ENCODE measurements at places on chromosomes 2 and 18.

DNA sequence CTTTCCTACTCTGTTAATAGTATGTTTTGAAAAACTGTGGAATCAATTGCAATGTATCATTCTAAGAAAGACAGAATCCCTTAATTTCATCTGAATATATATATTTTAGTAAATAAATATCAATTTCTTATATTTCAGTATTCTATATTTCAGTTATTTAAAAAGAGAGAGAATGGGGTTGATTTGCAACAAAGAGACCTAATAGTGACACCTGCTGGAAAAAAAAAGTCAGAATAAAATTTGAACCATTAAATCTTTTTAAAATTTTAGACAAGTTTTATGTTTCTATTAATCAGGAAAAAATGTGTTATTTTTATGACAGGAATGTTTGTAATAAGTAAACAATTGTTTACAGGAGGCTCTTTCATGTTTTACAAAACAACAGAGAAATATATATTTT lies 20.7 kb upstream of the CCNT2 start:
- DNase-seq = no peak

- no peak for DNase-seq
Observed at GRCh38 chr2:218478544-218478943, 59.6 kb downstream of the VIL1 start.

DNA sequence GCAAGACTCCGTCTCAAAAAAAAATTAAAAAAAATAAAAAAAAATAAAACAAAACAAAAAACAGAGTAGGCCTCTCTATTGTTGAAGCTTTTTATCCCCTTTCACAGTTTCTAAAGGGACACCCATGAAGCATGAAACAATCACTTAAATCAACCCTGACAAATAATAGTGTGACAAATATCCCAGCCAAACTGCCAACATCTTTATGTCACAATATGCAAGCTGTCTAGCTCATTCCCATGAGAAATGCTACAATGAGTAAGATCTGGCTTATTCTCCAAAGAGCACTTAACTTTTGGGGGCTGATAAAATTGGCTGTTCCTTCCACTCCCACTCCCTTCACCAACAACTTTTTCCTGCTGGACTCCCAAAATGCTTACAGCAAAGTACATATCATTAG lies 21.7 kb upstream of the ABCA12 start:
- DNase-seq = no peak

- DNase-seq = no peak
Observed at GRCh38 chr18:51404620-51405019, 207.1 kb upstream of the MEX3C start.

- no peak for DNase-seq
Observed at GRCh38 chr2:46393347-46393820, 86.0 kb upstream of the TMEM247 start.

DNA sequence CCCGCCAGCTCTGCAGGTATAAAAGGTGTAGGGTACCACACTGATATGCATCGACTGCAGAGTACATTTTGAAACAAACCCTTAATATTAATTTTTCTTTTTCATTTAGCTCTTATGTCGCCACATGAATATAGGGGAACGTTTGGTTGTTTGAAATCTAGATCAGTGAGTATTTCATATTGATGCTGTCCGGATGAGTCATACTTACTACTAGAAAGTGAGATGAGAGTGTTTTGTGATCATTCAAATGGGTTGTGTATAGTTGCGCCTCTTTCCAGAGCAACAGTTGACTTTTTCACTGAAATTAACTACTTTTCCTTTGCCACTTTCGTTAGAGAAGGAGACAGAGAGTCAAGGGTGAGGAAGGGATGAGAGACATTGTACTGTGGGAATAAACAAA lies 24.6 kb downstream of the NPAS2 start:
- no peak for DNase-seq

DNA sequence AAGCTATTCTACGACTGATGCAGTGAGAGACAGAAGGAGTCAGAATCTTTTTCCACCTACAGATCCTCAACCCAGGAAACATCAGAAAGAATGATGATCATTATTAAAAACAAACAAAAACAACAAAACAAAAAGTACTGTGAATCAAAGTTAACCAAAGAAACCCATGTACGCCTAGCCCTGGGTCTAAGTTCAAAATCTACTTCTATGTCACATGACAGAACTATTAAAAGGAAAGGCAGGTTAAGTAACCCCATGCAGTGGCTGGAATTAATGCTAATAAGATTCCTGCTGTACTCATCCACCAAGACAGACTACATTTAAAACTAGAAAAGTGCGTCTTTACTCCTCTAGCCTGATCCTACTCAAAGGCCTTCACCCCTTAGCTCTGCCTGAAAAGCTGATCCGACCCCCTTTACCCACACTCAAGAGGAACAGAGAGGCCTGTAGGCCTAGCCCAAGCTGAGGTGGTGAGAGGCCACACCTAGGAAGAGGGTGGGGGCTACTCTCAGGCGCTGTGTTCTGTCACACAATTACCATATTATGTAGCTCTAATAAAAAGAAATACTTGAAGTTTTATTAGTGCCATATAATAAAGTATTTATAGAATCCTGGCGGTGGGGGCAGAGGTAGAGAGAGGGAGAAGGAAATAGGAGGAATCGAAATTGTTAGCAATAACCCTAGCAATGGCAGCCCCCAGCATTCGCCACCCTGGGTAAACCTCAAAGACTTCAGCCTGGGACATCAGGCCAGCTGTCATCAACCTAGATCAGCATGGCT lies 37.1 kb downstream of the NHEJ1 start:
- no peak for DNase-seq

- no peak for DNase-seq
Observed at GRCh38 chr18:48646976-48647375, 108.1 kb downstream of the CTIF start.

GRCh38 chr2:203898657-203899056 lies 31.1 kb downstream of the CTLA4 start:
- no peak for DNase-seq

DNA sequence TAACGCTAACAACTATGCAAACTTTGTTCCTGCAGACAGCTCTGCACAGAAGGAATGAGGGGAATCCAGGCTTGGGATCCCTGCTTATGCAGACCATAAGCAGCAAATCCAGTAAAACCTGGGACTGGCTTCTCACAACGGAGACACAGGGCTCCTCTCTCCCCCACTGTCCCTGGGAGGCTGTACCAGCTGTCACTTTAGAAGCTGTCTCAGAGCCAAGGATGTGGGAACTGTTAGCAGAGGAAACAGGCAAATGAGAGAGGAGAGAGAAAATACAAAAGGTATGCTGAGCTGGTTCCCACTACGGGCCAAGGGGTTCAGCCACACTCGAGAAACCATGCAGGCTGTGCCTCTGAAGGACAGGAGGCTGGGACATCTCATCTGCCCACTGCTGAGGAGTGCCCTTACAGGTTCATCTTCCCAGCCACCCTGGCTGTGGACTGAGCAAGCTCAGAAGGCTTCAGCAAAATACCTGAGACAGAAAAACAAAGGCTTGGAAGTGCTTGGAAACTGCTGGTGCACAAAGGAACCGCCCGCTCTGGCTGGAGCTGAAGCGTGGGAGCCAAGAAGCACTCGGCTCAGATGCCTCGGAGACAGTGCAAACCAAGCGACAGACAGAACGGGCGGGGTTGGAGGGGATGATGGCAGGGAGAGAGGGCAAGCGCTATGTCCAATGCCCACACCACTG lies 72.5 kb downstream of the FAM210A start:
- DNase-seq = no peak

All from stimulated activated CD4-positive, alpha-beta T cell treated with anti-CD3 and anti-CD28 coated beads, Interleukin-2, amount 100 ng/mL, for 24 hours (primary cell).